ENCODE measurements at places on chromosomes 6 and 20.

DNA sequence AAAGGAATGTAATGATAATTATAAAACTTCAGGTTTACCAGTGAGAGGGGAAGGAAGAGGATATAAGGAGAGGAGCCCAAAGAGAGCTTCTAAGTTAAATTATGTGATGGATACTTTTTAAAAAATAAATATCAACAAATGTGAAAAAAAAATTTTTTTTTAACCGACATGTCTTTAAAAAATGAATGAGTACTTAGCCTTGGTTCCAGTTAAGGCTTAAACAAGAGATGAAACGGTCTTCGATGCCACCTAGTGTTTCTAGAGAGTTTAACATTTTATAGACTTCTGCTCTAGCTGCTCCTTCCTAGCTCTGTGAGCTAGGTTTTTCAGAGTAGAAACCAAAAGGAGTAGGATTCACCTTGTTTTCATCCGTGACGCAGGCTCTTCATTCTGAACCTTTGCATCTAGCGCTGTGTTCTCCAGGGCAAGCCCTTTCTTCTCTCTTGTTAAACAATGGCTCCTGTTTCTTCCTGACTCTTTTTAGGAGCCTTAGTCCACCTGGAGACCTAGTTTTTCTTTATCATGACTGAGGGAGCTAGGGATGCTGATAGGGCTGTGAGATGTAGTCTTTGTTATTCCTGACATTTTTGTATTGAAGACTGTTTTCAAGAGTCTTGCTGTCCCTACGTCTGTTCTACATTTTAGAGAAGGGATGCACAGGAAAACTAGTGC lies 42.4 kb upstream of the GNRH2 start:
- peak; percentile 34 for DNase-seq

- DNase-seq = no peak
Measured at GRCh38 chr6:5149891-5150290, 64.8 kb downstream of the PPP1R3G start.

DNA sequence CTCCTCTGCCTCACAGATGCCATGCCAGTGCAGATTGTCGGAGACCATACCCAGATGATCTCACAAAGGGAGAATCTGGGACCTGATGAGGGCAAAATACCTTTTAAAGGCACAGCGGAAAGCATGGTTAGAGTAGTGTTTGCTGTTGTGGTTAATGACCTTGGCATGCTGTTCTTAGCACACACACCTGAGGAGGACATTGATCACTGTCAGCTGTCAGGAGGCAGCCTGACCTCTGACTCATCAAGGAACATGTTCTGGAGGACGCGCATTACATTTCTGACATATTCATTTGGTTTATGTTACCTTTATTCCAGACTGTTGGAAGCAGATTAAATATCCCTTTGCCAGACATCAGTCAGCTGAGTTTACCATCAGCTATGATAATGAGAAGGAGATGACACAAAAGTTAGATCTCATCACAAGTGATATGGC lies 57.1 kb downstream of the GOPC start:
- no peak for DNase-seq

- DNase-seq = no peak
Measured at GRCh38 chr20:19986419-19986818, 30.7 kb upstream of the NAA20 start.

GRCh38 chr6:21208796-21209186 lies 384.8 kb upstream of the SOX4 start:
- no peak for DNase-seq

DNA sequence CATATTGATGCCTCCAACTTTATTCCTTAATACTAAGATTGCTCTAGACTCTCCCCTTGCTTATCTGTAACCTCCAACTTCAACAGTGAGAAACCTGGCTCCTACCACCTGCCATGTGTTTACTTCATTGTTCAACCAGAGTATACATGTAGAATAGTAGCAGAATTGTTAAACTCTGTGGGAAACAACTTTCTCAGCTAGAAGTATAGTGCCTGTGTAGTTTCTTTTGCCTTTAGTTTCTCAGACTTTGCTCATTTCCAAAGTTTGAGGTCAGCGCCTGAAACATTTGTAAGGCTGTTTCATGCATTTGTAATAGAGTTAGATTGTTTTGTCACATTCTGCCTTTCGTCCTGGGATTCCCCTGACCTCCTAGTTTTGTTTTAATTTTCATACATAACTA lies 34.9 kb upstream of the HECA start:
- no peak for DNase-seq

DNA sequence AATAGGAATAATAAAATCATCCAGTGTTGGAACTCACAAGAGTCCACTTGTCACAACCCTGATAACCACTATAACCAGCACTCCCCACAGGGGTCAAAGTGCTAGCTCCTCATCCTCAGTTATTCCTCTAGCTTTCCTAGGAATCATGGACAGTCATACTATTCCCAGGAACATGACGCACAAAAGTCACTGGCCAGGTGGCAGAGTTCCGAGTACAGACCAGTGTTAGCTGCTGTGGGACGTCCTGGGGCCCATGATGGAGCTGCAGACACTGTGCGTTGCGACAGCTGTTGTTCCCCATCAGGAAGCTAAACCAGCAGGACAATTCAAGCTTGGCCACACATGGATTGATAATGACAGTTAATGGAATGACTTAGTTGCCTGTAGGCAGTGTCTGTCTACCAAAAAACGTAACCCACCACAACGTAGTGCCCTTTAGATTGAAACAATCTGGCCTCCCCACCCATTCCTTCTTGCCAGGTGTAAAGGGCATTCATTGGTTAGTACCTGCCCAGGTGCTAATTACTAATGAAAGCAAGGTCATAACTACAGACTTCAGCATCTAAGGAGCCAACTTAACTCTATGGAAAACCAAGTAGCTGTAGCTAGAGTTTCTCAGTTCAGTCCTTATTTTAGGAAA lies 17.4 kb downstream of the EZR start:
- DNase-seq = no peak

- DNase-seq = no peak
Measured at GRCh38 chr20:17807651-17808050, 107.9 kb downstream of the BANF2 start.

- no peak for DNase-seq
Measured at GRCh38 chr20:34536798-34537394, 20.7 kb downstream of the DYNLRB1 start.

DNA sequence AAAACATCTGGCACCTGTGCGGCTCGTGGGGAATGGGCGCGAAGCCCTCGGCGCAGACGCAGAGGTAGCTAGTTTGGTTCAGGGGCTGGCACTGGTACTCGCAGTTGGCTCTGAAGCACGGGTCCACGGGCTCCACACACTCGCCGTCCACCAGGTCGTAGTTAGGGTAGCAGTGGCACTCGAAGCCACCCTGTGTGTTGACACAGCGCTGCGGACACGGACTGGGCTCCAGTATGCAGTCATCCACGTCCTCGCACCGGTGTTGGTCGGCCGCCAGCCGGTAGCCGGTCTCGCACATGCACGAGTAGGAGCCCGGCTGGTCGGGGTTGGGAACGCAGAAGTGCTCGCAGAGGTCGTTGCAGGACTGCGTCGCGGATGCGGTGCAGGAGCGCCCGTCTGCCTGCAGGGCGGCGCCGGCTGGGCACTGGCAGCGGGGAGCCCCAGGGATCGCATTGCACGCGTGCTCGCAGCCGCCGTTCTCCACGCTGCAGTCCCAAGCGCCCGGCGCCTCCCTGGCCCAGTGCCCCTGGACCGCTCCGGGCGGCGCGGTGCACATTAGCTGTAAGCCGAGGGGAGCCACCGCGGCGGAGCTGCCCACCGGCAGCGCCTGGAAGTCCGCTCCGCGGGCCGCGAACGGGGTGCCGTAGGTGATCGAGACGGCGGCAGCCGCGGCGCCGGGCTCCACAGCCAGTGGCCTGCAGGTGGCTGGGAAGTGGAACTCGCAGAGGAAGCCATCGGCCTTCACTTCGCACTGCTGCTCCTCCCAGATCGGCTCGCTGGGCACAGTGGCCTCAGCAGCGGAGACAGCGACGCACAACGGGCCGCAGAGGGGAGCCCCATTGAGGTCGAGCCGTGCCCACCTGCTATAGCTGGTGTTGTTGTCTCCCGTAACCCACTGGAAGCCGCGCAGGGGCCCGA lies 930 bp downstream of the THBD start:
- no peak for DNase-seq

- DNase-seq = no peak
Measured at GRCh38 chr6:86459978-86460377, 477.4 kb upstream of the HTR1E start.

- no peak for DNase-seq
Measured at GRCh38 chr6:160161647-160161986, 40.0 kb downstream of the SLC22A1 start.

GRCh38 chr20:39946931-39947330 lies 742.1 kb downstream of the MAFB start:
- no peak for DNase-seq

DNA sequence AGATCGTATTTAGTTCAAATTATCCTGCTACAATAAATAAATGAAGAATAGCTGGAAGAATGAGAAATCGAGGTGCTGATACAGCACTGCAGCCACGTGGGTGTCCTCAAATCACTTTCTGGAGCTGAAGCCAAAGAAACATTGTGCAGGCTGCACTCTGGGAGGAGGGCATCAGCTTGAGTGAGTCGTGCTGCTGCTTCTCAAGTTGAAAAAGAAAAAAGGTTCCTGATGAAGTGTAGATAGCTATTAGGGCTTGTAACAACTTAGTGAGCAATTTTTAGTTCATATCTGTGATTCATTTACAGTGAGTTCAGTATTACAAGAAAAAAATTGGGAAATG lies 40.5 kb downstream of the DSE start:
- no peak for DNase-seq

GRCh38 chr6:53103993-53104675 lies 38.9 kb downstream of the FBXO9 start:
- peak; percentile 22 for DNase-seq

DNA sequence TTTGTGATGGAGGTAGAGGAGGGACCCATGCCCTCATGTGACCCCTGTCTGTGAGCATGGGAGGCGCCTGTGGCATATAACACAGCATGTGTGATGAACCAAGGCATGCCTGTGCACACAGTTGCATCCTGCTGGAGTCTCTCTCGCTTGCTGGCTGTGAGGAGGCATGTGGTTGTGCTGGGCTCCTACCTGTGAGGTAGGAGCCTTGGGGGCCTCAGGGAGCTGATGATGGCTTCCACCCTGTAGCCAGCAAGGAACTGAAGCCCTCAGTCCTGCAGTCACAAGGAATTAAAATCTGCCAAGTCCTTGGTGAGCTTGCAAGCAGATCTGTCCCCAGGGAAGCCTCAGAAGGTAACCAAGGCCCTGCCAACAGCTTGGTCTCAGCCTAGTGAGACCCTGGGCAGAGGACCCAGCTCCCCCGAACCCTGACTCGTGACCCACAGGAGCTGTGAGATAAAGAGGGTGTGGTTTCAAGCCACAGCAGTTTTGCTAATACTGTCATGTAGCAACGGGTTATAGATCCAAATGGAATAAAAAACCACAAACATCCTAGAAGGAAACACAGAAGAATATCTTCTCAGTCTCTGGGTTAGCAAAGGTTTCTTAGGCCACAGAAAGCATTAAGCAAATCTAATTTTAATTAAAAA lies 145.7 kb downstream of the WDR27 start:
- no peak for DNase-seq

- DNase-seq = no peak
Measured at GRCh38 chr6:18585032-18585573, 198.0 kb downstream of the RNF144B start.

DNA sequence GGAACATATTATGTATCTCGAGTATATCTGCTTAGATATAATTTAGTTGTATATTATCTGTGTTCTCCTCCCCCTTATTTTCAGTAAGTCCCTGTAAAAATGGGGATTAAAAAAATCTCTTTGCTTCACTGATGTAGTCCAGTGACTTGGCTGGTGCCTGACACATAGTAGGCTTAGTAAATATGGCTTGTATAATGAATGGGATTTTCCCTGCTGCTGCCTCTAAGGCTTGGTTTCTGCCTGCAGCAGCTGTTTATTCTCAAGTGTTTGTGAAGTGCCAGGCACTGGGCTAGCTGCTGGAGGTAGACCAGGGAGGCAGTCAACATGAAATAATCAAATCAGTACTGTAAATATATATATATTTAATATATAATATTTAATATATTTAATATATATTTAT lies 1.6 kb upstream of the ZFP64 start:
- DNase-seq = no peak

DNA sequence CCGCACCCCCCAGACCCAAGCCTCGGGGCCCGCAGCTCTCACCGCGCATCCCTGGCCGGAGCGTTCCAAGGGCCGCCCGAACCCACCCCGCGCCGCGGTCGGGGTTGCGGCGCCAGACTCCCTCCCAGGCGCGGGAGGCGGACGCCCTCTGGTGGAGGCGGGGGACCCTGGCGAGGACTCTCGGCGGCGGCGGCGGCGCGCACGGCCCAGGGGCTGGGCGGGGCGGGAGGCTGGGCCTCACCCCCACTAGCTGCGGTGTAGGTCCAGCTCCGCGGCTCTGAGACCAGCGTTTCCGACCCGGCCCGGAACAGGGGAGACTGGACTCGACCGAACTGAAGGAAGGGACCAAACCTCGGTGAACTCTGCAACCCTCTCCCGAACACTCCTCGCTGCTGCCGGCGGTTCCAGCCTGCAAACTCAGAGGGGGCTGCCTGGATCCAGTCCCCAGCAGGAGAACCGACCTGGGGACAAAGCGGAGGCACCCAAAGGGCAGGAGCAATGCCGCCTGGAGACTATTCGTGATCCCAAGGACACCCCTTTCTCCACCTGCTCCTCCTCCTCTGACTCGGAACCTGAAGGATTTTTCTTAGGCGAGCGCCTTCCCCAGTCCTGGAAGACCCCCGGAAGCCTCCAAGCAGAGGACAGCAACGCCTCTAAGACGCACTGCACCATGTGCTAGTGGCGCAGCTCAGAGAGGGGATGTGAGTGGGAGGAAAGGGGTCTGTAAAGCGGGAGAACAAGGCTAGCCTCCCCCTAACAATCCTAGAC lies 859 bp upstream of the TOMM6 start:
- DNase-seq = peak; percentile 88

DNA sequence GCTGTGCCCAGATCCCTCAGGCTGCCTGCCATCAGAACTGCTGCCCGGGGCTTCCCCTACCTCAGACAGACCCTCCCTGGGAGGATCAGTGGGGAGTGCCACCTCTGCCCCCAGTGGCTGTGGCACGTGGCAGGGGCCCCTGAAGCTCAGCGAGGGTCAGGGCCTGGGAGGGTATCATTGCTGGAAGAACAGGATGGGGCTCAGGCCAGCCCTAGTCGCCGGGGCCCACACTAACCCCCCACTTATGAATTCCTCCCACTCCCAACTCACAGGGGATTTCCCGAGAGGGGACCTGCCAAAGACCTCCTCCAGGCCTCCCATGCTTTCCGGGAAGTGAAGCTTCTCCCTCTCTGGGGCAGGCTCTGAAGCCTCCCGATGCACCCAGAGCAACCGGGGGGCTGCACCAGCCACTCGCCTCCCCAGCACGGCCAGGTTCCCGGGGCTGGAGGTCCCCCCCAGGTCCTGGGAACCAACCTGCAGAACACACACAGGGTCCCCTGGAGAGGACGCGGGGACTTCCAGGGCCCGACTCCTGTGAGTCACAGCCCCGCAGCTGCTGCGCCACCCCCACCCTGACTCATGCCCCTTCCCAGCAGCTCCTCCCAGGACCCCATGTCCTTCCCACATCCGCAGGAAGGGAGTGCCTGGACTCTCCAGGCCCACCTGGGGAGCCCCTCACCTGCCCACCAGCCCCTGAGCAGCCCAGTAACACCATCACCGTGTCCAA lies 2.5 kb downstream of the TNFRSF6B start:
- DNase-seq = no peak

All from naive B cell (primary cell).